CD4-positive, alpha-beta memory T cell (primary cell): ENCODE measurements at places on chromosomes 6 and 20. TPM values are rescaled to one million over a fixed set of nuclear protein-coding genes. Genes with fewer than 3 reads are reported as not detected.
A peak's percentile ranks its signal among the peaks of the same experiment; 100 is the strongest.

- peak; percentile 79 for DNase-seq
- peak within 1 kb of the TSS; percentile 43 for H3K27ac ChIP-seq
- H3K36me3 ChIP-seq = no peaks in the 10 kb centered on the region
- H3K4me3 ChIP-seq = peak within 1 kb of the TSS; percentile 72
Observed at GRCh38 chr6:42451333-42452170, at the start of gene TRERF1. TSS of gene TRERF1 (minus strand) at chr6:42451926. CDS start at chr6:42269590, 182,336 bp downstream.

DNA sequence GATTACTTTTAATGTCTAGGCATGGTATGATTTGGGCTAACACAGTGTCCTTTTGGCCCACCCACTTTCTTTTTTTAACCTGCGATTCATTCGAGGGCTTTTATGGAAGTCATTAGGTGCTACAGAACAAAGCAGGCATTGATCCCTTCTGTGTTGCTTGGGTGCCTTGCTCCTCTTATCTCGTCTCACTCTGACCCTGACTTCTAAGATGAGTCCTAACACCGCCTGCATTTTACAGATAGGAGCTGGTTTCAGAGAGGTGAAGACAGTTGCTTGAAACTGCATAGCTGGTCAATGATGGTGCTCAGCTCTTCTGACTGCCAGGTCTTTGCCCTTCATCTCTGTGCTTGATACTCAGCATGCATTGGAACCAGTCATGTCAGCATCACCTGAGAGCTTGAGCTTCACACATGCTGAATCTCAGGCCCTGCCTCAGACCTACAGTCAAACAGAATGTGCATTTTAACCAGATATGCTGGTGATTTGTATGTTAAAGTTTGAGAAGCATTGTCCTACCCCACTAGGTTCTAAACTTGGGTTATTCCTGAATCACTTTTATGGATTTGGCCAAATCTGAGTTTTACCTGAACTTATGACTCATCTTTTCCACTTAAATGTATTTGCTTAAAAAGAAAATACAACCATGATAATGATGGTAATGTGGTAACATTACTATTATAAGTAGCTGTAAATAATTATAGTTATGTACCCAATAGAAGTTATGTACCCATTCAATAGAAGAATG, 142.3 kb downstream of the PLCB4 start:
- H3K27ac ChIP-seq = no peak overlapping the region
- H3K36me3 ChIP-seq = no peaks in the 10 kb centered on the region
- H3K4me3 ChIP-seq = no peak overlapping the region
- no peak for DNase-seq

GRCh38 chr20:3106185-3106584, 21.7 kb upstream of the AVP start:
- DNase-seq = no peak
- H3K27ac ChIP-seq = no peak overlapping the region
- peaks cover 19% of the 10 kb centered on the region for H3K4me1 ChIP-seq
- no peak overlapping the region for H3K4me3 ChIP-seq
- no peaks in the 10 kb centered on the region for H3K27me3 ChIP-seq

DNA sequence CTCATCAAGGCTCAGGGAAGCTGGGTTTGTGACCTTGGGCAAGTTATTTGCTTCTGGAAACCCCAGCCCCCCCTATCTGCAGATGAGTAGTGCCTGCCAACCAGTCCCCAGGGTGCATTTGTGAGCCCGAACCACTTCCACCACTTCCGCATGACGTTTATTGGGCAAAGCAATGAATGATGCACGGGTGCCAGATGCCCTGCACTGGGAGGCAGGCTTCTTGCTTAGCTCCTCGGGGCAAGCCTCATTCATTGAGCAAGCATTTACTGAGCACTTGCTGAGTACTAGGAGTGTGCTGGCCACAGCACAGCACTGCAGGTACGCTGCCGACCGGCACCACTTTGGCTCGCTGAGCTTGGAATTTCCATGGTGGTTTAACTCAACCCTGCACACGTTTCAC, 60.2 kb downstream of the GNAS-AS1 start:
- DNase-seq = no peak
- no peaks in the 10 kb centered on the region for H3K27me3 ChIP-seq
- H3K27ac ChIP-seq = no peak overlapping the region
- H3K4me1 ChIP-seq = no peaks in the 10 kb centered on the region
- no peak overlapping the region for H3K4me3 ChIP-seq

GRCh38 chr6:20608356-20608755, 74.1 kb downstream of the CDKAL1 start:
- H3K27ac ChIP-seq = no peak overlapping the region
- H3K4me3 ChIP-seq = no peak overlapping the region
- no peaks in the 10 kb centered on the region for H3K4me1 ChIP-seq
- no peak for DNase-seq
- no peaks in the 10 kb centered on the region for H3K36me3 ChIP-seq

- no peak overlapping the region for H3K4me3 ChIP-seq
- no peaks in the 10 kb centered on the region for H3K36me3 ChIP-seq
- H3K27me3 ChIP-seq = no peaks in the 10 kb centered on the region
- DNase-seq = no peak
- H3K27ac ChIP-seq = no peak overlapping the region
Observed at GRCh38 chr6:41224800-41225199, 3.3 kb upstream of the TREML4 start.

GRCh38 chr20:40668449-40669228, 20.4 kb downstream of the MAFB start:
- no peak for DNase-seq
- no peak overlapping the region for H3K27ac ChIP-seq
- H3K4me1 ChIP-seq = no peaks in the 10 kb centered on the region
- no peak overlapping the region for H3K4me3 ChIP-seq

- H3K27ac ChIP-seq = no peak overlapping the region
- H3K36me3 ChIP-seq = no peaks in the 10 kb centered on the region
- DNase-seq = no peak
- H3K4me1 ChIP-seq = no peaks in the 10 kb centered on the region
- H3K4me3 ChIP-seq = no peak overlapping the region
Observed at GRCh38 chr6:157787080-157787479, 36.0 kb upstream of the SNX9 start.

- H3K4me1 ChIP-seq = no peaks in the 10 kb centered on the region
- no peak overlapping the region for H3K4me3 ChIP-seq
- no peak for DNase-seq
- H3K36me3 ChIP-seq = no peaks in the 10 kb centered on the region
Observed at GRCh38 chr6:100455230-100456124, 9.2 kb downstream of the SIM1 start.

GRCh38 chr6:6634735-6635075, 46.2 kb downstream of the LY86 start:
- peaks cover 3% of the 10 kb centered on the region for H3K4me1 ChIP-seq
- no peaks in the 10 kb centered on the region for H3K36me3 ChIP-seq
- DNase-seq = no peak
- H3K27ac ChIP-seq = no peak overlapping the region
- no peak overlapping the region for H3K4me3 ChIP-seq

The SLC4A11 gene
- polyA plus RNA-seq = 0.37 TPM

The MCM9 gene
- 11.2 TPM for polyA plus RNA-seq

The RGS17 gene
- not detected for polyA plus RNA-seq

The BMP7 gene
- not detected for polyA plus RNA-seq

The FAM50B gene
- polyA plus RNA-seq = 4.5 TPM

The SLC24A3 gene
- polyA plus RNA-seq = not detected

The HLA-DQA2 gene
- polyA plus RNA-seq = not detected
